ENCODE measurements at places on chromosomes 6 and 20.

- no peak for DNase-seq
Observed at GRCh38 chr20:63027221-63027921, 20.6 kb upstream of the BHLHE23 start.

- DNase-seq = no peak
Observed at GRCh38 chr20:2922957-2923356, 49.7 kb downstream of the PTPRA start.

GRCh38 chr20:23211164-23211563 is 125.0 kb upstream of the CD93 start:
- DNase-seq = no peak

DNA sequence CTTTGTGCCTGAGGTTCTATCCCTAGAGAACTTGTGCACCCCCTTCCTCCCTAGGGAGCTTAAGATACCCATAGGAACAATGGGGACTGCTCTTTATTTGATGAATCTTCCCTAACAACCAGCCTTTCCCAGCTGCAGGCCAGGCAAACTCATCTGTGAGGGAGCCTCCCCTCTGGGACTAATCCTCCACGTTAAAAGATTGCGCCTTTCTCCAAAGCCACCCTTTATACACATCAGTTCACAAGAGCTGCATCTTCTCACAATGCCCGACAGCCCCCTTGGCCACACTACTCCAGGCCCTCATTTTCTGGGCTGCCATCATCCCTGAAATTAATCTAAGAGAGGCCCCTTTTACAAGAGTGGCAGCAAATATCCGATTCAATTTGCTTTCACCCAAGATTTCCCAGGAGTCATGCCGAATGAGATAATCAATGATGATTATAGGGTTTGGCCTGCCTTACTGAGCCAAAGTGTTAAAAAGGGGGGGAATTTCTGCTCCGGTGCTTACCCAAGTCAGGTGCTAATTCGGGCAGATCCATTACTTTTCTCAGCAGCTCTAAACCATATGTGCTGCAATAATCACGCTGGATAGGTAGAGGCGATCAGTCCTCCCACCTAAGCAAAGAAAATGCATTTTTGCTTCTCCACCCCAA is 336.5 kb downstream of the KIF16B start:
- no peak for DNase-seq

DNA sequence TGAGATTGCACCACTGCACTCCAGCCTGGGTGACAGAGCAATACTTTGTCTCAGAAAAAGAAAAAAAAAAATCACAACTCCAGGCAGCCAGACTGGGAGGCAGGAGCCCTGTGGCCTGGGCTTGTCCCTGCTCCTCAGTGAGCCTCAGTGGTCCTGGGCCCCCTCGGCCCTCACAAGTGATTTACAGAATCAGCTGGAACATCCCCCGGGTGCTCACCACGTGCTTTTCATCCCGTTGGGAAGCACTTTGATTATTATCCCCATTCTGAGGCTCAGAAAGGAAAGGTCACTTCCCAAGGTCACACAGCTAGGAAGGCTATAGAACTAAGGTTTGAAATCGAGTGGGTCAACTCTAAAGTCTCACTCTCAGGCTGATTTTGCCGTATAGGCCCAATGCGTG is 43.1 kb upstream of the TLDC2 start:
- no peak for DNase-seq

DNA sequence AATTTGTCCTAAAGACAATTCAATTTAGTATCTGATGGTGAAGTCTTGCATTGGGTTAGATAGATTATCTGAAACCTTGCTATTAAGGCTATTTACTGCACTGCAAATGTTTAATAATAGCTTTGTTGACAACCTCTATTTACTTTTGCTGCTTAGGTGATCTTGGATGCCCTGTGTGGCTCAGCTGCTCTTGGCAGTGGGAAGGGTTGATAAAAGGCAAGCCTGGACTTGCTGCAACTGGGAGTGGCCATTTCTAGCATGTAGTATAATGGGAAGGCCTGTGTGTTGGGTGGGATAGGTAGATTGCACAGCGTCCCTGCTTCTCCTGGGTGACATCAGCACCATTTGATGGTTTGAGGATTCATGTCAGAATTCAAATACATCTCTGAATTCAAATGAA is 49.1 kb downstream of the ARMC2 start:
- no peak for DNase-seq

DNA sequence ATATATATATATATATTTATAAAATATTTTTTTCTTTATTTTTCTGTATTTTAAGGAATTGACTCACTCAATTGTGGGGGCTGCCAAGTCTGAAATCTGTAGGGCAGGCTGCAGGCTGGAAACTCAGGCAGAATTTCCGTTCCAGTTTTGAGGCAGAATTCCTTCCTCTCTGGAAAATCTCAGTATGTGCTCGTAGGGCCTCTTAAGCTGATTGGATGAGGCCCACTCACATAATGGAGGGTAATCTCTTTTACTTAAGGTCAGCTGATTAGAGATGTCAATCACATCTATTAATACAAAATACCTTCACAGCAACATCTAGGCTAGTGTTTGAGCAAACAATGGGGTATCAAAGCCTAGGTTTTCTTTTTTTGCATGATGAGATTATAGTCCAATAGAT is 244.7 kb upstream of the RNF24 start:
- no peak for DNase-seq

DNA sequence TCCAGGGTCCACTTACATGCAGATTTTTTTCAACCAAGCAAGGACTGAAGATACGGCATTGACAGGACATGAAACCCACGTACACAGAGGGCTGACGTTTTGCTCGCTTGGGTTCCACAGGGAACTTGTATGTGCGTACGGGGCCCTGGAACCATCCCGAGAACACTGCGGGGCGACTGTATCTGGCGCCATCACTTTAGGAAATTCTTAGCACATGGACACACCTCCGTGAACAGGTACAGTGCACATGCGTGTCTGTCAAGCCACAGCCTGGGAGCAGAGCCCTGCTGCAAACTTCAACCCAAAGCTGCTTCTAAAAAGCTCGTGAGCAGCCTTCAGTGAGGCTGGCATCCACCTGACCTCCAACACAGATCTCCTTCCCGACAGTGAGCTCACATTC is 37.3 kb downstream of the TAF4 start:
- DNase-seq = no peak

- no peak for DNase-seq
Observed at GRCh38 chr6:121504227-121504626, 68.8 kb downstream of the GJA1 start.

DNA sequence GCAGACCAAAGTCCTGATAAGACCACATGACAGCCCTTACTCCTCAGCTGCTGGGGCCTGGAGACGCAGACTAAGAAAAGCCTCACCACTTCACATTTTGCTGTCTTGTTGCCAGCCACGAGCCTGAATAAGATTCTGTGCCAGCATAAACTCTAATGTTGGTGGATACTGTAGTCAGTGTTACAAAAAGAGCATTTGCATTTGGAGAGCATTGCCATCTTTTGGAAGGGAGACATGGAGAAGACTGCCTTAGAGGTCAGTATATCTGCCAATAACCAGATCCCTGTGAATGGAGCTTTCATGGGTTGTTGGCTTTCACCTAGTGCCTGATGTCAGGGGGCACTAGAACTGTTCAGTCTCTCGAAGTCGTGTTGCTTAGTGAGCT is 315.2 kb downstream of the ZFAND3 start:
- DNase-seq = no peak

DNA sequence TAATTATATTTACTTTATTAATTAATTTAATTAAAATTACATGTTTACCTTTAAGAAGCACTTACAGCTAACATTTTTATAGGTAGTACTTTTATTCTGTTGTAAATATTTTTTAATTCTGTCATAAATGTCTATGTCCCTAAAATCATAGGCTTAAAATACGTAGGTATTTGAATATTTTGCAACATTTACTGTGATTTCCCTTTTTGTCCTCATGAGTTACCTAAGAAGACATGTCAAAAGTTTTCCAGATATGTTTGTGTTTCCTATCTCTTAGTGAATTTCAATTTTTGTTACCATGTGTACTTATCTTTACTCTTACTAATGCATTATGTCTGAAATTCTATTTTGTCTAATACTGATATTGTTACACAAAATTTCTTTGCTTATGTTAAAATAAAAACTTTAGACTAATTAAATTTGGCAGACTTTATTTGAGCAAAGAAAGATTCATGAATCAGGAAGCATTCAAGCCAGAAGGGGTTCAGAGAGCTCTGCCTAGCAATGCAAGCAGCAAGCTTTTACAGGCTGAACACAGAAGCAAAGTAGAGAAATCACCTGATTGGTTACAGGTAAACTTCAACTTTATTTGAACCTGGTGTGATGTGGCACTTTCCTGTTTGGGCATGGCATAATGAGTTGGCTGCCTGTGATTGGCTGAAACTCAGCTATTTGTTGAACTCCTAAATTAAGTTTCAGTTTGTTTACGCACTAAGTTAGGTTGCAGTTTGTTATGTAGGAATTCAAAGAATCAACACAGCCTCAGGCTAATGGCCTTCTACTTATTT is 123.2 kb upstream of the TMEM170B start:
- DNase-seq = no peak

DNA sequence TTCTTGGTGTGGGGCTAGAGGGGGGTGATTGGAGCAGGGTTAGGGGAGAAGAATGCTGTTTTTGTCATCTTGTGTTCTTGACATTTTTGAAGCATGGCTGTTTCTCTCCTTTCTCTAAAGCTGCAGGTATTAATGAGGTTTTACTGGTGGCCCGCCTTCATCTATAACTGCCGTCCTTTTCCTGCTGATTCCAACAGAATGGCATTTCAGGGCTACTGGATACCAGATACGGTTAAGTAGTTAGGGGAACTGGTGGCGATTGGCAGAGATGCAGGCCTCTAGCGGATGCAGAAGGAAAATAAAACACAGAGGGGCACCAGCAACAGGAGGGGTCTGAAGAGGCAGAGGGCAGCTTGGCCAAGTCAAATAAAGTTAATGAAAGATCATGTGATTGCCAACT is 89.7 kb upstream of the EEF1E1 start:
- no peak for DNase-seq

- no peak for DNase-seq
Observed at GRCh38 chr20:21982559-21982958, 277.1 kb downstream of the PAX1 start.

DNA sequence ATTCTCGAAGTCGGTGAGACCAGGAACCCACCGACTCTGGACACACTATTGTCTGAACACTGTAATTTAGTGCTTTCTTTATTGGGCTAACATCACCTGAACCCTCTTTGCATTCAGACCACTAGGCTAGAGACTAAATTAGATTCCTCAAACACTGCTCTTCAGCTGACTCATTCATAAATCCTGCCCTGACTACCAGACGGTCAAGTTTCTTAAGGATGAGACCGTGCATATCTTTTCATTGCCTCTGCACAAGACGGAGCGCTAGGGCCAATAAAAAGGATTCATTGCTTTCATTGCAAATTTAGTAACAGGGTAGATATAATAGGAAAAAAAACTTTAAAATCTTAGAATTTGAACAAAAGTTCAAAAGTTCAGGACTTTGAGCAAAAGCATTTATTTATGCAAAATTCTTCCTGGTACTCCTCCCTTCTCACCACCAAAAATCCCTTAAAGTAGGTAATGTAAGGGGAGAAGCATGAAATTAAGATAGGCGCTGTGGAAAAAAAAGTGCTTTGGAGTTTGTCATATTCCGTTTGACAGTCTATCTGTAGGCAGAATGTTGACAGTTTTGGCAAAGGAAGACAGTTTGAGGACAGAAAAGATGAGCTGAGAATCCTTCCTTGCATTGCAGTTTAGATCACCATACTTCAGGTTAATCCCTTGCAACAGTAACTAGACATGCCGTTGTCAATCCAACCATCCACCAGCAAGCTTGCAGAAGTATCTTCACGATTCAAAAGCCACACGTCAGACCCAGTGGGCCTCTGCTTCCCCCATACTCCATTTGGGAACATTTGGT is 328.6 kb upstream of the JARID2 start:
- no peak for DNase-seq

GRCh38 chr20:23167431-23167830 is 81.3 kb upstream of the CD93 start:
- DNase-seq = no peak

- no peak for DNase-seq
Observed at GRCh38 chr6:100188754-100189153, 194.7 kb upstream of the MCHR2 start.

GRCh38 chr20:3231116-3231515 is 7.9 kb downstream of the SLC4A11 start:
- no peak for DNase-seq

DNA sequence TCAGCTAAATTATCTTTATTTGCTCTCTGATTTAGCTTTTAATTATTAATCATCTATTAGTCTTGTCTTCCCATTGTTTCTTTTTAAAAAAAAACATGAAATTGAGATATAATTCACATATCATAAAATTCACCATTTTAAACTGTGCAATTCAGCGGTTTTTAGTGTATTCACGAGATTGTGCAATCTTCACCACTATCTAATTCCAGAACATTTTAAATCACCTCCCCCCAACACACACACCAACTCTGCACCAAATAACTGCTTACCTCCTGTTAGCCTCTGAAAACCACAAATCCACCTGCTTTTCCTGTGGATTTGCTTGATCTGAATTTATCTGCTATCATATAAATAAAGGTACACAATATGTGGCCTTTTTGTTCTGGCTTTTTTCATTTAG is 8.8 kb upstream of the ABRACL start:
- DNase-seq = no peak

DNA sequence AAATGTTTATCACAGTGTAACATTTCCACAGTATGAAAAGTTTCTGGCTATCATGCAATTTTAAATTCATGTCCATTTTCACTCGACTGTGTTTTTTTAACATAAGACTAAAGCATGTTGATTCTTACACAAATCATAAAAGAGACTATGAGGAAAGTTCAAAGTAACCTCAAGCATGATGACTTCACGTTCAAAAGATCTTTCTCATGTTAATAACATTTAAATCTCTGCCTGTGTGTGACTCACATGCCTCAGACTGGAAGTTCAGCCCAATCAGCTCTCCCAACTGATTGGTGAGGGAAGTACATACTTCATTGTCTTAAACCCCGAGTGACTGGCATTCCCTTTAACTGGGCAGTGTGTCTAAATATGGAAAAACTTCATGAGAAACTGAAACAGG is 37.4 kb downstream of the ATXN1 start:
- DNase-seq = no peak

GRCh38 chr6:48423640-48424365 is 312.8 kb upstream of the PTCHD4 start:
- no peak for DNase-seq

GRCh38 chr6:53299331-53300005 is 49.3 kb downstream of the ELOVL5 start:
- no peak for DNase-seq

DNA sequence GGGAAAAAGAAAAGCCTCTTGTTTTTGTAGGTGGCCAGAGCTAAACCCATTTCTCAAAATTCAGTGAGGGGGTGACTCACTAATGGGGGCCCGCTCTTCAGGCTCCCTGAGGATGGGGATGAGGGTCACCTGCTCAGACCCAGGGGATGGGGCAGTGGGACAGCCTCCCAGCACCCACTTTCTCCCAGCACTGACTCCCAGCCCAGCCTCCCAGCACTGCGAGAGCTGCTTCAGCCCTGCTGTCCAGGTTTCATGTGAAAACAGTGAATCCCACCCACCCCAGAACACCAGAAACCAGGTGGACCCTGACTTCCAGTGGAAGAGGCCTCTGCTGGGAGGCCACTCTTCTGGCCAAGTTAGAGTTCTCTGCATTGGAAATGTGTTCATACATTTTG is 362.6 kb downstream of the CDH4 start:
- DNase-seq = no peak

Data from stimulated activated CD8-positive, alpha-beta memory T cell treated with anti-CD3 and anti-CD28 coated beads, Interleukin-4, amount 100 ng/mL, for 1 hour (primary cell).